Hippocampal formation (tissue), 2 donors: ENCODE measurements at places on chromosomes 5 and 9.

DNA sequence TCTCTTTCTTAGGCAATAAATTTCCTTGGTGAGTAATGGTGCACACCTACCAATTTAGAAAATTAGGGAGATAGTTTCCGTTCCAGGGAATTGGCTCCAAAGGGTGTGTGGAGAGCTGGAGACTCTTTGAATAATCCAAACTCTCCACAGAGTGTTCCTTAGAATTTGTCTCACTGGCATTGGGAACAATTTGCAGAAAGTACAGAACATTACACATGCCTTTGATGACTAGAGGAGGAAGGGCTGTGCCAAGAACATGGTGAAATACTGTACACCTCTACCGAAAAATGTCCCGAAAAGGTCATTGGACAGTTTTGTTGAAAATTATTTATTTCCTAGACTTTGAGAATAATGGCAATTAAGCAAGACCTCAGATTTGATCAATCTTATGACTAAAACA, 214.2 kb upstream of the MPDZ start:
- DNase-seq, result no peak

DNA sequence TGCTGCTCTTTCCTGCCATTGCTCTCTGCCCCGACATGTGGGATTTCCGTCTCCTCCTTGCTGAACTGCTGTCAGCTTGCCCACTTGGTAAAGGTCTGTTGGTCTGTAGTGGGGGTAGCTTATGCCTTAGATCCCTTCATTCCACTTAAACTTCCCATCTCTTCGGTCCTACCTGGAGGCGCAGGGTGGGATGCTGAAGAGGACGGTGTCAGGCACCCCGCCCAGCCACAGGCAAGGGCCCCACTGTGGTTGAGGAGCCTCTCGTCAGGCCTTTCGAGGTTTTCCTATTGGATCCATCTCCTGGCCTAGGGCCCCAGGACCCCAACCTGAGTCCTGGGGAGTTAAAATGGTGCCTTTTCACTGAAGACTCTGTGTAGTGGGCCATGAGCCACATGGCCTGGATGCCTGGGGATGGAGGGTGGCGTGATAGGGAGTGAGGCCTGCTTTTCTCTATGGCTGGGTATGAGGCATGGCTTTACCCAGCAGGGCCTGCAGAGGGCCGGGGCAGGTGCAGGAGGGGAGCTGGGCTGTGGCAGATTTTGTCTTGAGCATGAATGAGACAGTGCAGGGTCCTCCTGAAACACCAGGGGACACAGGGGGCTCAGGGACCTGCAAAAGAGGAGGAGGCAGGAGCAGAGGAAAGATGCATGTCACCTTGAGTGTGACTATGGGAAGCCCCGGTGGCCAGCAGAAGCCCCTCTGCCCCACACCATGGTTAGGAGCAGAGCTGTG, 25.8 kb upstream of the RNF130 start:
- DNase-seq, result no peak

GRCh38 chr5:146878476-146879172, at the start of gene PPP2R2B:
PPP2R2B (minus strand) TSS chr5:146878757.
- DNase-seq, result peak; percentile 40

GRCh38 chr5:172641359-172642050, 442 bp downstream of the NEURL1B start:
- DNase-seq, result no peak

DNA sequence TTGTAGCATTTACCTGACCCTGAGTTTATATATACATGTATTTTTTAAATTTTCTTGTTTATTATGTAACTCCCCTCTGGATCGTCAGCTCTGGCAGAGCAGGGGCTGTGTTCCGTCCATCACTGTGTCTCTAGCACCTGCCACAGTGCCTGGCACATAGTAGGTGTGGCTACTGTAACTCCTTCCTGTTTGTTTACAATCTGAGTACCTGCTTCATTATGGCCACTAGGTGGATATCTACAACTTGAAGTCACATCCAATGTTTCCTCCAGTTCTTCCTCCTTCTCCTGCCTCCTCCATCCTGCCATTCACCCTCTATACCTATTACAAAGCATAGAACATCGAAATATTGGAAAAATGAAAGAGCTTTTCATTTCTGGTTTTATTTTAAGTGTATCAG, 14.2 kb upstream of the PPP1R2B start:
- no peak for DNase-seq

DNA sequence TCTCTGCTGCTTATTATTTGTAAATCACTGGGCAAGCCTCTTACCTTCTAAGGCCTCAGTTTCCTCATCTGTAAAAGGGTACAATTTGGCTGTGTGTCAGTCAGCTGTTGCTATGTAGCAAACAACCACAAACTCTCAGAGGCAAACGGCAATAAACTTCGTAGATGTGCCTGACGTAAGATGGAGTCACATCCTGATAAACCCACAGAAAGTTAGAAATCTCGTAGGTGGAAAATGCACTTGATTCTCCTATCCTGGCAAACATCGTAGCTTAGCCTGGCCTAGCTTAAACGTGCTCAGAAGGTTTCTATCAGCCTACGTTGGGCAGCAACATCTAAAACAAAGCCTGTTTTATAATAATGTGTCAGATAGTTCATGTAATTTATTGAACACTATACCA, 35.0 kb upstream of the UNC5A start:
- DNase-seq, result no peak

- DNase-seq, result peak; percentile 39
Observed at GRCh38 chr5:128084228-128085167, 932 bp downstream of the SLC12A2 start.

GRCh38 chr5:112689155-112689909, 48.4 kb upstream of the APC start:
- DNase-seq, result no peak

DNA sequence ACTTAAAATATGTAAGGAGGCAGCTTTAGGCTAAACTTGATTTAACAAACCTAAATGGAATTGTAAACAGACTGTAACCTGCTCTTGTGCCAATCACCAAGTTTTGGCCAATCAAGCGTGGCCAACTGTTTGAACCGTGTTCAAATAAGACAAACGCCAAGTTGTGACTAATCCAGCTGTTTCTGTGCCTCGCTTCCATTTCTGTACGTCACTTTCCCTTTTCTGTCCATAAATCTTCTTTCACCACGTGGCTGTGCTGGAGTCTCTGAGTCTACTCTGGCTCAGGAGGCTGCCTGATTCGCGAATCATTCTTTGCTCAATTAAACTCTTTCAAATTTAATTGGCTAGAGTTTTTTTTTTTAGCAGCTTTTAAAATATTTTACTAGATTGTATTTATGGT, 71.3 kb downstream of the LIX1 start:
- no peak for DNase-seq

DNA sequence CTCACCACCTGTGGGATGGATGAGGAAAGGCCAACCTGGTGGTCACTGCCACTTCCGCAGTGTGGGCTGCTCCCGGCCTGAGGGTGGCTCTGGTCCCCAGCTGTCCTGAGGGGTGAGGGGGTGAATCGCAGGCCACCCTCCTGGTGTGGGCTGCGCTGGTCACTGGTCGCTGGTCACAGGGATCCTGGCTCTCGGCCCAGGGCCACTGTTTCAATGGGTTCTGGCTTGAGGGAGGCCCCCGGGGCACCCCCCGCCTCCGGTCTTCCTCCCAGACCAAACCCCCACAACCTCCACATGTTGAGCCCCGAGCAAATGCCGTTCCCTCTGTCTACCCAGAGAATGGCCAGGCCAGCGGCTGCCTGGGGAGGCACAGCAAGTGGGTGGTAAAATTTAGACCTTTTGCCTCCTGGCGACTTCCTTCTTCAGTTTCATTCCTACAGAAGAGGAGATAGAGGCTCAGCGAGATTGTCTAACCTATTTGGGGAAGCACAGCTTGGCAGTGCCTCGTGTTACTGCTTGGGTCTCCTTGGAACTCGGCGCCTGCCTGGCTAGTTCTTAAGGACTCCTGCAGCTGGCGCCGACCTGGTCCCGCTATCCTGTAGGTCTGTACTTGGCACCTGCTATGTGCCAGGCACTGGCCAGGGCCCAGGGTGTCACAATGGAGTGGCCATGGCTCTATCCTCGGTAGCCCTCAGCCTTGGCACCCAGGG, 48.2 kb downstream of the RXRA start:
- DNase-seq, result peak; percentile 25

DNA sequence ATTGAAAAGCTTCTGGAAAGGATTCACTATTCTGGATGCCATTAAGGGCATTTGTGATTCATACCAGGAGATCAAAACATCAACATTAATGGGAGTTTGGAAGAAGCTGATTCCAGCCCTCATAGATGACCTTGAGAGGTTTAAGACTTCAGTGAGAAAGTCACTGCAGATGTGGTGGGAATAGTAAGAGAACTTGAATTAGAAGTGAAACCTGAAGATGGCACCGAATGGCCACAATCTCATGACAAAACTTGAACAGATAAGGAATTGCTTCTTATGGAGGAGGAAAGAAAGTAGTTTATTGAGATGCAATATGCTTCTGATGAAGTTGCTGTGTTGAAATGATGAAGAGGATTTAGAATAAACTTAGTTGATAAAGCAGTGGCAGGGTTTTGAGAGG, 254.6 kb upstream of the SLC24A2 start:
- DNase-seq, result no peak

- no peak for DNase-seq
Observed at GRCh38 chr5:132422720-132423437, 53.4 kb downstream of the SLC22A5 start.

GRCh38 chr9:113525205-113525604, 61.7 kb downstream of the RGS3 start:
- DNase-seq, result no peak

DNA sequence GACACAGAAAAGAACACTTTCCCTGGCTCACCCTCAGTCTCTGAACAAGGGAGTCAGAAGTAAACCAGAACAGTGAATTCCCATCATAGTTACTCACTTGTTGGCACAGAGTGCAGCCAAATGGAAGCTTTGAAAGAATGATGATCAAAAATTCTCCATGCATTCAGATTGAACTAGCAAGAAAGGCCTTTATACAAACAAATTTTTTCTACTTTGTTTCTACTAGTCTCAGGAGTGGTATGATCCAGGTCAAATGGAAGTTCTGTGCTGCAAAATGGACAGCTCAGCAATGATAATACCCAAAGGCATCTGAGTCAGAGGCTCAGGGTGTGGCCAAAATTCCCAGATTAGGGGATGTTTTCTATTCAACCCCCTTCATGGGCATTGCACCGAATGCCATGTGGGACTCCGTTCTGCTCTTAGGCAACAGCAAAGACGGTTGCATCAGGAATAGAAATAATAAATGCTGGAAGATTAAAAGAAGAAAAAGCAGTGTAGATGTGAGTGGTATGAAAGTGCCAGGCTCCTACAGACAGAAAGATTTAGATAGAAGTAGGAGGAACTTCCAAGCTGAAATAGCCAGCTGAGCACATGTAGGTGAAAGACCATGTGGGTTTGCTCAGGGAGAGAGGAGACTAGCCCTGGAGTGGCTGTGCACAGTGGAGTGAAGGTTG, 24.0 kb upstream of the ASPN start:
- peak; percentile 15 for DNase-seq

- DNase-seq, result no peak
Observed at GRCh38 chr9:106588626-106589025, 274.3 kb upstream of the ZNF462 start.

- DNase-seq, result no peak
Observed at GRCh38 chr5:51746023-51746422, 362.8 kb downstream of the ISL1 start.

DNA sequence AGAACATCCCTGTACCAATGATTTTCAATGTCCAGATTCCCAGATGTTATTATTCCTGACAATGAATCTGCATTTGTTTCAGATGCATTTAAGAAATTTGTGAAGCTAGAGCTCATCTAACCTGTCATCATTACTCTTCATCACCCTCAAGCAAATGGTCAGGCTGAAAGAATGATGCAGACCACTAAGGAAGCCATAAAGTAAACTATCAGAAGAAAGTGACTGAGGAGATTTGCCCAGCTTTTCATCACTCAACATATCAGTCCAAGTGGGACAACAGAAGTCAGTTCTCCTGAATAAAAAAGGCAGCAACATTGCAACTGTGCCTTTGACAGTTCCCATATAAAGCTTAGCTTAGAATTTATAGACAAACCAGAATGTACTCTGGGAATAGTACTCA, 419.9 kb downstream of the PDE4D start:
- DNase-seq, result no peak

GRCh38 chr9:136196404-136197083, 8.4 kb downstream of the LHX3 start:
- DNase-seq, result no peak

DNA sequence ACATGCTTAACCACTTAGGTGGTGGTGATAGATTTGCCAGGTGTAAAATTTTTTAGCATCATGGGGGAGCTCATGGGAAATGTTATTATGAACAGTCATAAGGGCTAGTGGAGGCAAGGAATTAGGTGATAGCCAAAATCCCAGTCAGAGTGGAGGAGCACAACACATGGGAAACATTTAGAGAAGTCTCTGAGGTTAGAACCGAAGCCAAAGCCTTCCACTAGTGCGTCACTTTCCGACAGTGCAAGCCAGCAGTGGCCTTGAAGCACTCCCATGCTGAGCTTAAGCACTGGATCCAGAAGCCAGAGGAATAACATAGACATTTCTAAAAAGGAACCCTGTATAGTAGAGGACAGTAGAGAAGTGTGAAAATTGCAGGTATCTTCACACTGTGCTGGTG, 101.5 kb upstream of the SNX2 start:
- no peak for DNase-seq

DNA sequence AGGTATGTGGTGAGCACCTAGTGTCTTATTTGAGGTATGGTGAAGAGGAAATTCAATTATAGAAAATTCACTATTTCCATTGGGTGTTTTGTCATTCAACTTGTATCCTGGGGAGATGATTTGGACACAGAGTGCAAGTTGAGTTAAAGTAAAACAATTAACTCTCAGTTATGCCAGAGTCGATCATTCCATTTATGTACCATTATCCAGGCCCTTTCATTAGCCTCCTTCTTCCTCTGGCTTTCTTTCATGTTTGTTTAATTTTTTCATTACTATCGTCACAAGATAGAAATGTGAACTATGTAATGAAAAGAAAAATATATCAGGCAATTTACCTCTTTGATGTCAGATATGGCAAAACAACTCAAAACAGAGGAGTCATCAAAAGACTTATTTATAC, 1347.2 kb upstream of the NUDT12 start:
- no peak for DNase-seq

GRCh38 chr9:99057665-99058625, 47.0 kb upstream of the TGFBR1 start:
- DNase-seq, result no peak

DNA sequence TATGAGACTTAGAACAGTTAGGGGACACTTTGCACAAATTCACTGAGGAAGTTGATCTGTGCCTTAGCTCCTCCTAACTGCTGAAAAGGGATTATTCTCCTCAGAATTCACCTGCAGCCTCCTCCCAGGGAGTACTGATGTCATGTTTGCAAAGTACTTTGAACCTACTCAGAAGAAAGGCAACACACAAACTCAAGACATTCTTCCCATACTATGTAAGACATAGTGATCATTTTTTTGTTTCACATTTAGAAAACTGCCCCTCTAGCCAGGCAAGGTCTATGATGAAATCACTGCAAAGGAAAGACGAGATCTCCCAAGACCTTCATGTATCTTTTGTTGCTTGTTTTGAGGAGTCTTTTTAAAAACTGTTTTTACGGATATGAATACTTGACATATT, 10.6 kb upstream of the VLDLR start:
- DNase-seq, result no peak

- DNase-seq, result no peak
Observed at GRCh38 chr9:108662091-108662875, 193.5 kb downstream of the ACTL7B start.
